ENCODE measurements at places on chromosomes 12 and 14.
A peak's percentile ranks its signal among the peaks of the same experiment; 100 is the strongest.

DNA sequence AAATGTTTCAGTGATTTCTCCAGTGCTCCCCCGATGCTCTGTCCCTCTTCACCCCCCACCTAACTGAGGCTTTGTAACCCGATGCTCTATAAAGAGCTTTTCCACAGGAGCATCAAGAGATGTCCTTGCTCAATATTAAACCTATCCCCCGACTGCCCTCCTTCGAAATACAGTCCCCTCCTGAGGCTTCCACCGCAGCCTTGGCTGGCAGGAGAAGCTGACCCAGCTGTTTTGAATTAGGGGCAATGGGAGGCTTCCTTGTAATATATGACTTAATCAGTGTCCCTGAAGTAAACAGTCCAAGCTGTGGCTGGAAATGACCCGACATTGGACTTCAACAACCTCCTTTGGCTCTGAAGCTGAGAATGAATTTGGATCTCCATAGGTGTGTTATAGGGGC is 62.4 kb downstream of the TMEM30B start:
- DNase-seq, result no peak

DNA sequence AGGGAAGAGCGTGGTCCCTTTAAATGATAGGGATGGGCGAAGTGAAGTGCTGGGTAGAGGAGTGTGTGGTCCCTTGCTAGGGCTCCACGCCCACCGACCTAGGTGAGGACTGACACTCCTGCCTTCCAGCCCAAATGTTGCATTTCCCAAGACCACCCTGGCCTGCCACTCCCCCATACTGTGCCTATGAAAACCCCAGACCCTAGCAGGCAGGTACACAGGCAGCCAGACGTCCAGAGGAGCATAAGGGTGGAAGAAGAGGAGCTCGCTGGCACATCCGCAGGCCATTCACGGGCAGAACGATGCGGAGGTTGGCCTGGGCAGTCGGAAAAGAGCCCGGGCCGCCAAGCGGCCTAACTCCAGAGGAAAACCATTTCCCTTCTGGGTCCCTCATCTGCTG is 817 bp upstream of the IPO8 start:
- no peak for DNase-seq

- DNase-seq, result no peak
These were observed 4.3 kb downstream of the VAMP1 start for GRCh38 chr12:6466184-6466573.

DNA sequence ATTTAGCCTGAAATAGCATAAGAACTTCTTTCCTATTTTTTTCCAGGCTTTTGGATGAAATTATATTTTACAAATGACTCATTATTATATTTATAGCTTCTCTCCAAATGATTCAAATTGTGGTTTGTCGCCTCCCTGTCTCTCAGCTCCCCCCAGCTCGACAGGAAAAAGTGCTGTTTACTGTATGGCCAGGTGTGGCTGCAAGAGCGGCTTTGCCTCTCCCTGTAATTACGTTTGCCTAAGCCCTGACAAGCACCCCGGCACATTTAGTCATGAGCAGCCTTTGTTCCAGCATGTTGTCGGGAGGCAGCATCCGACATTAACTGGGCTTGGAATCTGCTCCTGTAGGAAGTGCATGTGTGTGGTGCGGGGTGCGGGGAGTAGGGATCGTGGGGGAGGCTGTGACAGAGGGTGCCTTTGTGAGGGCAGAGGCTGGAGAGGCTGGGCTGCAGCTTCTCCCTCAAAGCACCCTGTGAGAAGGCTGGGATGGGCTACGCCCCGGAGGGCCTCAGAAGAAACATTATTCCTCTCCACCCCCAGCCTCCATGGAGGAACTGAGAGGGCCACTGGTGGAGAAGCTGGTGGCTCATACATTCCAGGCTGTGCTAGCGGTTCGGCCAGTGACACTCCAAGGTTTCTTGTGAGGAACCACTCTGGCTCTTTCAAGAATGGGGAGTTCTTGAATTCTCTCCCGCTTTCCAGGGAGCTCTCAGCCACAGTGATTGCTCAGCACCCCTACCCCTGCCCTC is 42.1 kb upstream of the CTDSP2 start:
- DNase-seq, result peak; percentile 27

DNA sequence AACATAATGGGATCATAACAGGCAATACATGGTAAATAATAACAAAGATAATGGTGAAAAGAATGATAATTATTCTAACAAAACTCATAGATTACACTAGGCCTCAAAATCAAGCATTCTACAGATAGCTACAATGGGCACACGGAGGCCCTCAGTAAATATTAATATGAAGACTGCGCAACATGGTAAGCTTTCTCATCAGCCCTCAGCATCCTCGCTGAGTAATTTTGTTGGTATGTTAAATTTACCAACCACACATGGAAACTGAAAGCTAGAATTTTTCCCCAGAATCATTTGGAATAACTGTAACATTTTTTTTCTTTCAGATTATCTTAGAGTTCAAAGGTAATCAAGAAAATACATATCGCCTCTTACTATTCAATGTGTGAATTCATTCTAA is 74.2 kb upstream of the PYGL start:
- DNase-seq, result no peak

- DNase-seq, result no peak
These were observed 110.9 kb downstream of the PPP2R5E start for GRCh38 chr14:63432228-63432627.

DNA sequence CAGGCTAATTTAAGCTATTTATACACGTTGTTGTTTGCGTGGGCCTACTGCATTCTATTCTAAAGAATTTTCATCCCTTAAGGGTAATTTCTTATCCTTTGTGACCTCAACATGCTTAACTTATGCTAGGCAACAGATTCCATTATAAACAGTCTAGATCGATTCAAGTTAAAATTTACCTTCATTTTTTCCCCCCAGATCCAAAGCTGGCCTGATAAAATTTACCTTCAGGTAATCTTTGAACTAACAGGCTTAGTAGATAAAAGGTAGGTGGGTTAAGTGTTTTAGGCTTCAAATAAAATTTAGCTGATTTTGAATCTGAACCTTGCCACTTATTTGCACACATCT is 389 bp upstream of the CCNB1IP1 start:
- DNase-seq, result no peak

- DNase-seq, result no peak
These were observed 777.7 kb downstream of the SLC6A15 start for GRCh38 chr12:84134797-84135366.

Measured in central memory CD4-positive, alpha-beta T cell (primary cell).